ENCODE measurements at places on chromosomes 1 and 21.

- DNase-seq, result no peak
These were observed 34.3 kb upstream of the KRTAP19-8 start for GRCh38 chr21:31072533-31072932.

DNA sequence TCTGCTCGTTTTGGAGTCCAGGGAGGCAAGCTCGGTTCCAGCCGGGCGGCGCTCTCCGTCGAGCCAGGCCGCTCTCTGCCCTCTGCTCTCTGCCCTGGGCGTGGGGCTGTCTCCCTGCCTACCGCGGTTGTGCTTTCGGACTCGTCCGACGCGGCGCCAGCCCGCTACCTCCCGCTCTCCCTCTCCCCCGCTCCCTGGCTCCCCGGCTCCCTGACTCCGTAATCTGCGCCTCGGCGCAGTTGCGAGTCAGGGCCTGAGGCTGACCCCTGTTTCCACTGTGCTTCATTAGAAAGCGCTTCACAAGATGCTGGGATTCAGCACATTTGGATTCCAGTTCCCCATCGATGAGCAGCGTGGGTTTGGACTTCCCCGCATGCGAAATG is 2.2 kb downstream of the SOX13 start:
- no peak for DNase-seq

GRCh38 chr1:67814121-67814772 is 19.0 kb downstream of the GNG12 start:
- no peak for DNase-seq

DNA sequence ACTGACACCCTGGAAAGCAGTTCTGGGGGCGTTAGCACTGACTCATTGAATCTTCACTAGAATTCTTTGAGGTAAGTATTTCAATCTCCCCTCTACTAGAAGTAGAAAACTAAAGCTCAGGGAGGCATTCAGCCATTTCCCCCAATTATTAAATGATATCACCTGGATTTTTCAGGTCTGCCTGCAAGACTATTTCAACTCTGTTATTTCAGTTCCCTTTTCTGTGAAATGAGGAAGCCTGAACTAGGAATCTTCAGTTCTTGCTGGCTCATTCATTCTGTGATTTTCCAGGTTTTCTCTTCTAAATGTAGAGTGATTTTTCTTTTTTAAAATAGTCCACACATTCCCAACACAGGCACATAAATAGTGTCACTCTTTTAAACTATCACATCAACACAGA is 337.0 kb upstream of the NR5A2 start:
- no peak for DNase-seq

DNA sequence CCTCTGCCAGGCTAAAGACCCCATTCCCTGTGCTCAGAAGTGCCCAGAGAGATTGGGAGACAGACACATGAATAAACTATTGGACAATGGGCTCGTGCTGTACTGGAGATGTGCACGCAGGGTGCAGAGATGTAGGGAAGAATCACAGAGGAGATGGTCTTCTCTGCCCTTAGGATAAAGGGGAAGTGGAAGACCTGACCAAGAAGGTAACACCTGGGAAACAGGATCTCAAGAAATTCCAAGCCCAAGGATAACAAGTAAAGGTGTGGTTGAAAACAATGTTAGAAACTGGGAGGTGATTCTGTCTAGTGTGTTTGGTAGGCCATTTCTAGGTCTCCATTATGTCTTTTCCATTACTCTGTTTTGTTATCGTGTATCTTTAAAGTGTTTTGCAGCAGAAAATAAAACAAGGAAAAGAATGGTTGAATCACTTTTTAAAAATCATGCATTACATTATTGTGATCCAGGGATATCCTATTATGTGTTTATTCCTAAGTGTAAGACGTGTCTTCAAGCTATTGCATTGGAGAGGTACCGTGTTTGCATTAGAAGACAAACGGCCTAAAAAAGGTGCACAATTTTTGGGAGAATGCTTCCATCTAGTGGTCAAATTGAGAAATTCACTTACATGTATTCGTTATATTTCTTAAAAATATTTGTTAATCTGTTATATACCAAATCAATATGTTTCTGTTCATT is 40.8 kb upstream of the KCTD3 start:
- DNase-seq, result no peak

DNA sequence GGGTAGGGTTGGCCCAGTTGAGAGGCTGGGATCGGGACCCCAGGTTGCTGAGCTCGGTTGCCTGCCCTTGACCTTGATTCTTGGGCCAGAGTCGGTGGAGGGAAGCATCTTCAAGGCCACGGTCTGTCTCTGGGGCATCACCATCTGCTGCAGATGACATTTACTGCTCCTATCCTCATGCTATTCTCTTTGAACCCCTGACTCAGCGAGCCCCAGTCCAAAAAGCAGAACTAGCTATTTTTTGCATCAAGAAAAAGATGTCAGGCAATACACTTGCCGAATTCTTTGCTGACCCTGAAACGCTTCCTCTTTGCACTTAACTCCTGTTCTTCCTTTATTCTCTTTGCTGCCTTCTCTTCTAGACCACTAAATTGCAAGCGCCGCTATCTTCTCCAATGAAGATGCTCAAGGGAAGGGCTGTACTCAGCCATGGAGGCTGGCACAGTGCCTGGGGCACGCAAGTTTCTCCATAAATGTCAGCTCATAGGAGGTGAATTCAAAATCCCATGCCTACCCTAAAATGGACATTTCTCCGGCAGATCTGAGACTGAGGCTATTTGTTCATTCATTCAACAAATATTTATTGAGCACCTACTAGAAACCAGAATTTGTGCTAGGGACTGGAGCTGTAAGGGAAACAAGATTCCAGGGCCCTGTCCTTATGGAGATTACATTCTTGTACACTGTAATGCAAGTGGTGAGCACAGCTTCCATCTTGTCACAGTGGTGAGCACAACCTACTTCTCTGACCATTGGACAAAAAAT is 20.5 kb upstream of the CAPZB start:
- DNase-seq, result no peak

- DNase-seq, result no peak
These were observed 79.1 kb upstream of the ARTN start for GRCh38 chr1:43854473-43854872.

Measured in non-pigmented ciliary epithelial cell (primary cell).